KBM-7 (cell line): ENCODE measurements at places on chromosomes 4 and X.

DNA sequence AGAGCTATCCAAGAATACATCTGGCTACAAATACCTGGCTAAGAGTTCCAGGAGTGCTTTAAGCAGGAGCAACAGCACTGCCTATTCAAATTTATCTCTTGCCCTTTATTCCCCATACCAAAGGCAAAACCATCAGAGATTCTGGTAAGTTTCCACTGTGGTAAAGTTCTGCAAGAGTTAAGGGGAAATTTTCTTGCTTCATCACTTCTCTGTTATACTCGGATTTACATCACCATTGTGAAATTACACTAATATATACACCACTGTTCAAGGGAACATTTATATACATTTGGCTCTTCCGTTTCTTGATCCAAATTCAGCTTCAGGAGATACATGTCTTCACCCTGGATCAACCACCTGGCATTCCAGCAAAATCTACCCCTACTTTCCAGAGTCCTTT is 70.8 kb upstream of the PTPN13 start:
- DNase-seq = no peak

DNA sequence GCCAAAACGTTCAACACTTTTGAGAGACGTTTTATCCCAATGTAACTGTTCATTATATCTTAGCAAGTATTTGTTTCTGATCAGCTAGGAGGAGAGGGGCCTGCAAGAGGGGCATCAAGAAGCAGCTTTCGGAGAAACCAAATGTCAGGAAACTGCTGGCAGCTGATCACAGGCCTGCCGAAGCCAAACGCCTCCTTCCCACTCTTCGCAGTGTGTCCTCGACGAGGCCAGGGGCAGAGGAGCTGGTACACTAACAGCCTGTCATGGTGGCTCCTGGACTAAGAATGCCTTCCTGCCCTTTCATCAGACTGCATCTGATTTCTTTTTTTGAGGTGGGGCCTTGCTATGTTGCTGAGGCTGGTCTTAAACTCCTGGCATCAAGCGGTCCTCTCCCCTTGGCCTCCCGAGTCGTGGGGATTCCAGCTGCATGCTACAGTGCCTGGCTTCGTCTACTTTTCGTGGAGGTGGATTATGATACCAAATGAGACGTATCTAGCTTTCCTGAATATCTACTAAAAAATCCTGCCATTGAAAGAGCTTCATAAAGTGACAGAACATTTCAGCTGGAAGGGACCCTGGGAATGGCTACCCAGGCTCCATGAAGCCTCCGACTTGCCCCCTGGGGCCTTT is 134.8 kb downstream of the AFAP1 start:
- no peak for DNase-seq

DNA sequence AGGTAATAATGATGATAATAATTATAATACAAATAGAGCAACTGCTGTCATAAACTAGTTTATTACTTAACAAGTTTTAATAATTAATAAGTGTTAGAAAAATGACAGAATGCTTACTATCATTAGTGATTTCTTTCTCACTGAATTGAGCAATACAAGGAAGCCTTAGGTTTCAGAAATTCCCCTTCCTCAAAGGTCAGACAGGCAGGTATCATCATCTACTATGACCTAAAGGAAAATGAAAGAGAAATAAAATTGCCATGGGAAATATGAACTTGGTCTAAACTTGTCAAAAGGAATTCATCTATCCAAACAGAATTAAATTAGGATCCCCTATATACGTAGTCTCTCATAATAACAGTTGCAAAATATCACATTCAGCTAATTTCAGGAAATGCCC is 56.3 kb upstream of the SLC7A11 start:
- DNase-seq = no peak

GRCh38 chr4:101102114-101102742 is 245.1 kb downstream of the PPP3CA start:
- DNase-seq = peak; percentile 39

- DNase-seq = no peak
Measured at GRCh38 chrX:141924293-141924692, 20.6 kb downstream of the MAGEC1 start.

- no peak for DNase-seq
Measured at GRCh38 chr4:99664716-99665115, 7.1 kb upstream of the C4orf54 start.

DNA sequence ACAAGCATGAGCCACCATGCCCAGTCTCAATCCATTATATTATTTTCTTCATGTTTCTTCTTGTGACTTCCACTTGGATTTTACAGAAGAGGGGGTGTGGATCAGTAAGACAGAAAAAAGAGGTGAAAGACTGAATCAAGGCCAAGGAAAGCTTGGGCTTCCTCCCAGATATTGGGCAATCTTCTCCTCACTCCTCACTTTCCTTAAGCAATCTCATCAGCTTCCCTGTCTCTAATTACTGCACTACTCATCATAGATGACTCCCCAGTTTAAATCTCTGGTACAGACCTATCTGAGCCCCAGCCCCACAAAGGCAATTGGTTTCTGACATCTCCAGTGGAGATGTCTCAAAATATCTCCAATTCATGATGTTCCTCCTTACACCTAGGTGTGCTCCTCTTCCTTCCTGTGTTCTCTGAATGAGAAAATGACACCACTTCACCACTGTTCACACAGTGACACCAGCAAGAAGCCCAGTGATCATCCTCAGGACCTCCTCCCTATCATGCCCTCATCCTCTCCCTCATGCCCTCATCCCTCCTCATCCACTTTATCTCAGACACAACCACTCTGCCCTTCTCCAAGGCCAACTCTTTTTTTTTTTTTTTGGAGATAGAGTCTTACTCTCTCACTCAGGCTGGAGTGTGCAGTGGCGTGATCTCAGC is 44.8 kb upstream of the HERC6 start:
- no peak for DNase-seq

- no peak for DNase-seq
Measured at GRCh38 chr4:142778900-142779299, 67.2 kb downstream of the INPP4B start.

DNA sequence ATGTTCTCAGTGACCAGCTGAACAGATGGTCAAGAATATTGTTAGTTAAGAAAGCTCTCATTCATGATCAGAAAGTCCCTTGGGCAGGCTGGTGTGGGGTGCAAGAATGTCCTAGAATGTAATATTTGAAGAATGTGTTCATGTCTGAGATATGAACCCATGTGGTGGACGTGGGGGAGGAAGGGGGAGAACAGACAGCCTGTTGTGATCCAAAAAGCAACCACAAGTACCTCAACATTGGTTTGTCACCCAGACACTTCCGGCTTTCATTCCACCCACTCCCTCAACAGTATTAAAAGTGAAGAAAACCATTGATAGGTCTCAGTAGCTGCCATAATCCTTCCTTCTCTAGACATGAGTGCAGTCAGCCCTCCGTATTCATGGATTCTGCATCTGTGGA is 82.2 kb downstream of the MAML3 start:
- peak; percentile 94 for DNase-seq
